ENCODE measurements at places on chromosomes 5 and 9.
A peak's percentile ranks its signal among the peaks of the same experiment; 100 is the strongest.

GRCh38 chr5:42582723-42583122, 159.5 kb downstream of the GHR start:
- no peak for DNase-seq

DNA sequence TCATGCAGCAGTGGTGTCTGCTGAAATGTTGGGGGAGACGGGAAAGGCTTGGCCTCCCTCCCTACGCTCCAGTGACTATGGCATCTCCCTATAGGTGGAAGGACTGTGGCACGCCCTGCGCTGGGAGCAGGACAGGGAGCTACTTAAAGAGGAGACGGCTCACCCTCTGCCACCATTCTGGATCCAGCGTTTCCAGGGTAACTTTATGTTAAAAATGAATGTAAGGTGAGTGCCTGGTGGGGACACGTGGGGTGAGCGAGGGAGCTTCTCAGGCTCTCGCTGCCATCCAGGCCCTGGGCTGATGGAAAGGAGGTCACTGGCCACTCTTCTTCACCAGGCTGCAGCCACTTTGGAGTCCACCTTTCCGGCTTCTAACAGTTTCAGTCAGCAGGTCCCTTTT, 15.7 kb downstream of the PAEP start:
- DNase-seq: no peak

DNA sequence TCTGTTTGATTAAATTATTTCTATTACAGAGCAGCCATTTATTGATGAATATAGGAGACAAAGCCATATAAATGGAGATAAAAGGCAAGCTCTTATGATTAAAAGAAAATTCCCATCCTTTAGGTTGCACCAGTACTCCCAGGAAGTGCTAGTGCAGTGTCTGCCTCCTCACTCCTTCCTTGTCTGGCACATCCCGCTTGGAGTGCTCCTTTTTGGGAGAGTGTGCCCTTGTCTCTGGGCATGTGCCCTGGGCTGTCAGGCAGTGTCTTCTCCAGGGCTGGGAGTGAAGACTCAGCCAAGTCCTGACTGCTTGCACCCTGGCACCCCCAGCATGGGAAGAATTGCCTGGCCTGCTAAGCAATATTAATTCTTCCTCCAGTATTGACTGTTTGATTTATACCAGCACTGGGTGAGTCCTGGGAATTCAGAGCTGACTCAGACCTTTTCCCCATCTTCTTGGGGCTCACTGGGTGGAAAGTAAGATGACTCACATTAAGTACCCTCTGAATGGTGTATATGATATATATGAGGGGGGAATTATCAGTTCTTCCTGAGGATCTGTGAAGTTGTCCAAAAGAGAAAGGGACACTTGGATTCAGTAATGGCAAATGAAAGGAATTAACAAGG, 62.1 kb downstream of the ZSWIM6 start:
- DNase-seq: no peak

DNA sequence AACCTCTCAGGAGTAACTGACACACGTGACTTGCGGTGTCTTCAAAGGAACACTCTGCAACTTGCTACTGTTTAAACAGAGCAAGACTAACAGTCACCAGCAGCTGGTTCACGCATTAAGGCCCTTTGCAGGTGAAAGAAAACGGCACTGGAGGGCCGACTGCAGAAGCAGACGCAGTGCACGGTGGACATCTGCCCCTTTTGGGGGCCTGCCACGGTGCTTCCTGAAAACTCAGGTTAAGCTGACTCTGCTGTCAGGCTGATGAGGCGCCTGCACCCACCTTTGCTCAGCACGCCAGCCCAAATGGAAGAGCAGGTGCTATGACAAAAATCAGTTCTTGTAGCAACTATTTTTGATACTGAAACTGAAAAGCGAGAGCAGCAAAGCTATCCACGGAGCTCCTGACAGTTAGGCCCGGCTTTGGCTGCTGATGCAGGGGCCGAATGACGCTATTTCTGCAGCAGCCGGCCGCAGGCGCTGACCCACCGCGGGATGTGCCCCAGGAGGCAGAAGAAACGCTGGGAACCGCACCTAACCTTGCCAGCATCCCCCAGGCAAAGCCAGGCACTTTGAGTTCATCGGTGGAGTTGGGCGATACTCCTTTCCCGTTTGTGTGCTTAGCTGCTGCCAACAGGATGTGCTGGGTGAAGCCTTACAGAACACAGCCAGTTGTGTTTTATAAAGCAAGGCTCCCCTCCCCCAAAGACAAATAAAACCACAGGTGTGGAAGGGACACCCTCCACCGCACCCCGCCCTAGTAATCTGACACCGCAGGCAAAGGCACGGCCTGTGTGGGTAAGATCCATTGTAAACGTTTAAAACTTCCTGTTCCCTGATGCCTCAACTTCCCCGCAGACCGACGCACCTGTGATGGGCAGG, 21.1 kb upstream of the TERT start:
- DNase-seq: peak; percentile 62

GRCh38 chr9:132369421-132369820, 14.6 kb upstream of the SETX start:
- no peak for DNase-seq

DNA sequence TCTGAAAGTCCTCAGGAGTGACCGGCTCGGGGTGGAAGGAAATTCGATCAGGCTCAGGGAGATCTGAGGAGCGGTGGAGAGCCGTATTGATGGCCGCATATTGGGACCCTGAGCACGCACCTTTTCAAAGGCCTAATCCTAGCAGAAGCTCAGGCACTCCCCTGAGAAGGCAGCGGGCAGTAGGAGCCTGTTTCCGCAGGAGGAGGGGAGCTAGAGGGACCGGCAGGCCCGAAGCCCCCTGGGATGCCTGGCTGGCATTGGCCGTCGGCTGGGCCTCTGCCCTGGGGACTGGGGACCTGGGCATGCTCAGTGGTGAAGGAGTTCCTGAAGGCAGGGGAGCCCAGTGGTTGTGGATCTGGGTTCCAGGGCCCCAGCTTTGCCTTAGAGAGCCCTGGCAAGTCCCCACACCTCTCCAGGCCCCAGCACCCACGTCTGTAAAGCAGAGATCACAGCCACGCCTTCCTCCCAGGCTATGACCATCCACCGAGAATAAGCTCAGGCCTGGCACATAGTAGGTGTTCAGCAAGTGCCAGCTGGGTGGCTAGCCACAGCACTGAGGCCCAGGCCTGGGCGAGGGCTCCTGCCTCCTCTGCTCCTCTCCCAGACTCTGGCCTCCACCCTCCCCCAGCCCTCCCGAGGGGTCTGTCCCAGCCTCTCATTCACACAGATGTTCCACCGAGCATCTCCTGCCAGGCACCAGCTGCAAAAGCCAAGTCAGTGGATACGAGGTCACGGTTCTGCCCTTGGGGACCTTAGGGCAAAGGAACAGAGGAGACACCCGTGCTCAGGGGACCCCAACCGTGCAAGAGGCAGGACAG, 17.2 kb upstream of the QRFP start:
- DNase-seq: no peak

GRCh38 chr9:98809311-98810101, 2.0 kb downstream of the GALNT12 start:
- DNase-seq: no peak
